ENCODE measurements at places on chromosomes 3 and 15. TPM values are rescaled to one million over a fixed set of nuclear protein-coding genes. Genes with fewer than 3 reads are reported as not detected.

Gene OR5K3
- not detected for total RNA-seq

Gene ANKRD63
- not detected for total RNA-seq

Gene CFAP44
- 0.16 TPM for total RNA-seq

Gene TJP1
- 49.3 TPM for total RNA-seq

Gene WWTR1
- total RNA-seq = 21.0 TPM

Gene ANKRD34C
- total RNA-seq = not detected

Gene GOLGA6L4
- 1.6 TPM for total RNA-seq

Gene PLSCR2
- total RNA-seq = not detected

Gene TPRA1
- total RNA-seq = 38.4 TPM

Gene EXD1
- total RNA-seq = not detected

Gene SFMBT1
- 11.9 TPM for total RNA-seq

Gene TUBGCP4
- total RNA-seq = 13.5 TPM

Gene CLASP2
- 31.6 TPM for total RNA-seq

Gene CEP19
- 2.7 TPM for total RNA-seq

Gene RASL12
- not detected for total RNA-seq

Gene BFSP2
- not detected for total RNA-seq

Gene LRTM1
- not detected for total RNA-seq

Measured in hair follicular keratinocyte (primary cell).